ENCODE measurements at places on chromosomes 12 and 14.

DNA sequence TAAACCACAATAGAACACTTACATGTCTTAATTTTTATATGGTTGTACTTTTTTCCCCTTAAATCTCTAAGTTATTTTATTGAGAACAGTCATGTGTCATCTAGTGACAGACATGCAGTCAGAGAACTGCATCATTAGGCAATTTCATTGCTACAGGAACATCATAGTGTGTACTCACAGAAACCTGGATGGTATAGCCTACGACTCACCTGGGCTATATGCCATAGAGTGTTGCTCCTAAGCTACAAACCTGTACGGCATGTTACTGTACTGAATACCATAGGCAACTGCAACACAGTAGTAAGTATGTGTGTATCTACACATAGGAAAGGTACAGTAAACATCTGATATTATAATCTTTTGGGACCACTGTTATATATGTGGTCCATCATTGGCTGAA, 557.6 kb downstream of the PRKD1 start:
- DNase-seq, result no peak

- no peak for DNase-seq
These were observed 1018.7 kb downstream of the AACS start for GRCh38 chr12:126083926-126084325.

- no peak for DNase-seq
These were observed at the start of gene GDF3 for GRCh38 chr12:7695566-7696197. Gene GDF3 (minus strand): TSS chr12:7695775. CDS start chr12:7695728, 47 bp downstream.

- no peak for DNase-seq
These were observed 157.0 kb downstream of the ASCL1 start for GRCh38 chr12:103114296-103115055.

DNA sequence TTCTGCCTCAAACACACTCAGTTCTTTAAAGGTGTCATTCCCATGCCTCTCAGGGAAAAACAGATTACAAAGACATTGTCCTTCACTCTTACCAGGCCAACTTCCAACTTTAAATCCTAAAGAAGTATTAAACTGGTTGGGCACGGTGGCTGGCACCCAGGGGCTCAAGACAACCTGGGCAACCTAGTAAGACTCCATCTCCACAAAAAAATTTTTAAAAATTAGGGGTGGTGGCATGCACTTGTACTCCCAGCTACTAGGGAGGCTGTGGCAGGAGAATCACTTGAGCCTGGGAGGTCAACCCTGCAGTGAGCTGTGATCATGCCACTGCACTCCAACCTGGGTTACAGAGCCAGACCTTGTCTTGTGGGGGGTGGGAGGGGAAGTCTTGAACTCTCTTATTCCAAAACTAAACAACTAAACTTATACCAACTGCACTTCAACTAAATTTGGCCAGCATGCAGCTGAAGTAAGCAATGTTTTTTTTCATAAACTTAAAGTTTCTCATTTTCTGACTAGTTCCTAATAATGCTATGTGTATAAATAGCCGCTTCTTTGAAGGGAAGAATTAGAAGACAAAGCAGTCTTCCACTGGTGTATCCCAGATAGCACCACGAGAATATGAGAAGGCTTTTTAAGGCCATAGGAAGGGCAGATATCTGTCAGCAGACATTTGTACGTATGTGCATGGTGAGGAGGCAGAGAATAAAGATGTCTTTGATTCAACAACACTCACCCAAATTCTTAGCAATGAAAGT, 2.4 kb downstream of the SLC11A2 start:
- DNase-seq, result no peak

GRCh38 chr12:62659453-62660295, 193.0 kb downstream of the MON2 start:
- DNase-seq, result no peak

DNA sequence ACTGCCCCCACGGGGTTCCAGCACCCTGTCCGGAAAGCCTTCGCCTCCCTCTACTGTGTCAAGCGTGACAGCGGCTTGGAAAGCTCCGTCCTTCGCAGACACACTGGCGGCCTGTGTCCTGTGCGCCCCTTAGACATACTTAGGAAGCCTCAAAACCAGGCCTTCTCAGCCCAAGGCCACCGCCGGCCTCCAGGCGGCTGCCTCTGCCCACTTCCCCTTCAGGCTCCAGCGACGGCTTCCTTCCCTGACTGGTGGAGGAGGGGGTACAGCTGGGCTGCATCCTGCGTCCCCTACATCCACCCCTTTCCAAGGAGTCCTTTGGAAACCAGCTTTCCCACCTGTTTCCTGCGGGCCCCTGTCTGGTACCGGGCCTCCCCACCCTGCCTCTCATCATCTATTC, 2.5 kb upstream of the CACNA2D4 start:
- no peak for DNase-seq

GRCh38 chr14:94424371-94424770, 28.2 kb downstream of the SERPINA11 start:
- no peak for DNase-seq

DNA sequence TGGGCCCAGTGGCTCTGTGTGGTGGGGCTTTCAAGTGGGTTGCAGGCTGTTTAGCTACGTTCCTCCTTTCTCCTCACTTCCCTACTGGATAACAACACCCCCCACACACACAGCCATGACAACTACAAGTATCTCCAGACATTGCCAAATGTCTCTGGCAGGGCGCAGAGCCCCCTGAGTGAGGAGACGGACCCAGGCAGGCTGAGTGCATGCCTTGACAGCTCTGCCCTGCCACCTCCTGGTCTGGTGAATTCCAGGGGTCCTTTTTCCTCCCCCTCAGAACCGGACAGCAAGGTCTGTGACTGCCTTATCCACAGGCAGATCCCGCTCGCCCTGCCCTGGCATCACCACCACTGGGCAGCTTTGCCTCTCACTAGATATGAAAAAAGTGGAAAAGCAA, 276.5 kb downstream of the TMEM132C start:
- no peak for DNase-seq

DNA sequence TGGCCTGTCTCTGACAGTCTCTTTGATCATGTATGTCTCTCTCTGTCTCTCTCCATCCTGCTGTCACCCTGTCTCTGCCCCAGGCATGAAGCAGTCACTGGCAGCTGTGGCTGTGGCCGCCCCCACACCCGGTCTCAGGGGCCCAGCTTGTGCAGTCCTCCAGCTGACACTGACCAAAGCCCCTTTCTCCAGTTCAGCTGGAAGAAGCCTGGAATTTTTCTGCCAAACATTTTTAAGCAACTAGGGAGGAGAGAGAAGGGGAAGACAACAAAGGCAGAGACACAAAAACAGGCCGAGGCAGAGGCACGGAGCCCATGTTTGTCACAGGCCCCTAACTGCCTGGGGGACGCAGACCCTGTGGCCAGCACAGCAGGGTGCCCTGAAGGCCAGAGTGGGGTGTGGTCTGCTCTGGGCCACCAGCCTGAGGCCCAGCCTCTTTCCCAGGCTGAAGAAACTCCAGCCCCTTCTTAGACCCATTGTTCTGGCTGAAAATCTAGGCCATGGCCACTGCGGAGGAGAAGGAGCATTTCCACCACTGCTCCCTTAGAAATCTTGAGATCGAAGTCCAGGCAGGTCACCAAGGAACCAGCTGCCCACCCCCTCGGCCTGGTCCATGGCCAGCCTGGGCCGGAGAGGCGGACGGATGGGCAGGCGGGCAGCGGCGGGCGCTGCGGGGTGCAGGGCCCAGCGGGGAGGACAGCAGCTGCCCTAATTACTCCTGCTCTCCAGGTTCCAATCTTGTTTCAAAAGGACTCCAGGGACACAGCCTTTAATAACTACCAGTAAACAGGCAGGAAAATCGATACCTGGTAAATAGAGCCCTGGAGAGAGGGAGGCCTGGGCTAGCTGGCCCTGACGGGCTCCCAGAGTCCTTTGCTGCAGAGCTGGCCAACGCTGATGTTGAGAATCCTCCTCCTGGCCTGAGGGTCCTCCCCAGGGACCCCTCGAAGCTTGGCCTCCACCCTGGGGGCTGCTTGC, 14.9 kb downstream of the DTX1 start:
- DNase-seq, result no peak

DNA sequence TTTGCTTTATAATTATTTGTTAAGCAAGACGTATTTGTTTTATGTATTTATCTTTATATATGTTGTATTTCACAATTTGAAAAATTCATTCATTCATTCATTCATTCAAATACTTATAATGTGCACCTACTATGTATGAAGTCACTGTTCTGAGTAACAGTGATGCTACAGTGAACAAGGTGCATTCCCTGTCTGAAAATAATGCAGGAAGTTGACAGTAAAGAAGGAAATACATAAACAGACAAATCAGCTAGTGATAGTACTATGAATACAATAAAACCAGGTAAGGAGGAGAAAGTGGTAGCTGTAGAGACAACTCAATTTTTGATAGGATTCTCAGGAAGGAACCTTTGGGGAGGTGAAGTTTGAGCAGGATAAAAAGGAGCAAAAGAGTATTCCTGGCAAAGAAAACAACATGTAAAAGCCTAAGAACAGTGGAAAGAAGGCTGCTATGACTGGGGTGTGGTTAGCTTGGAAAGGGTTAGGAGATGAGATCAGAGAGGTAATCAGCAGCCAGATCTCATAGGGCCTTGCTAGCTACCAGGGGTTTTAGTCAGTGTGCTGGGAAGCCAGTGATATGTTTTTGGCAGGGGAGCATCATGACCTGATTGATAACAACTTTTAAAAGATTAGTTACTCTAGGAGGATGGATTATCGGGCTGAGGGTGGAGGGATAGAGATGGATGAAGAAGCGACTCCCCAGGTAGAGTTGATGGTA, 17.4 kb downstream of the BICDL1 start:
- no peak for DNase-seq

DNA sequence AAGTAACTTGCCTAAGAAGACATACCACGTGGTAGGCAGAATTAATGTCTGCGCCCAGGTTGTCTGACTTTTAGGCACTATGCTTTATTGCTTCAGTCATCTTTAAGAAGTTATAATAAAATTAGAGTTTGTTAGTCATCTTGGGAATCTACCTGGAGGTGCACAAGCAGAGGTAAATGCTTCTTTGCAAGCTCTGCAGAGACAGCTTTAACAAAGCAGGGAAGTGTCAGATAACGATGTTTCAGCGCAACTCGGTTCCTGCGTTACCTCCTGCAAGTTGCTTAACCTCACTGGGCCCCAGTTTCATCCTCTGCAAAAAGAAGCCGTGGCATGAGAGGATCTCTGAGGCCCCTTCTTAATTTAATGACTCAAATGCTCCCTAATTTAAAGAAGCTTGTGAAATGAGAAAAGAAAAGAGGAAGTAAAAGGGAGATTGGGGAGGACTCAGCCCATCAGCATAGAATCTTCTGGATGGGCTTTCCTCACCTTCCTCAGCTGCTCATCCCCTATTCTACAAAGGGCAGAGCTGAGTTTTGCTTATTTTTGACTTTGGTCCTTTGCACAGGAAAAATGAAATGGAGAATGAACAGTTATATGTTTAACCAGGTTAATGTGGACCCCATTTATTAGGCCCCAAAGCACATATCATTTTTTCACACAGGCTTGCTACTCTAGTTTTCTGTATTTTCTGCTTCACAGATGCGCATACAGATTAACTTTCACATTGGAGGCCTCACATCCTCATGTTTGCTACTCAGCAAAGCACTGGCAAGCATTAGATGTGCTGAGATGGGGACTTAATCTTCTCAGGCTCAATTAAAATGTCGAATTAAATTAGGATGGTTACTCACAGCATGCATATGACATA, 5.1 kb downstream of the ARHGDIB start:
- DNase-seq, result no peak

DNA sequence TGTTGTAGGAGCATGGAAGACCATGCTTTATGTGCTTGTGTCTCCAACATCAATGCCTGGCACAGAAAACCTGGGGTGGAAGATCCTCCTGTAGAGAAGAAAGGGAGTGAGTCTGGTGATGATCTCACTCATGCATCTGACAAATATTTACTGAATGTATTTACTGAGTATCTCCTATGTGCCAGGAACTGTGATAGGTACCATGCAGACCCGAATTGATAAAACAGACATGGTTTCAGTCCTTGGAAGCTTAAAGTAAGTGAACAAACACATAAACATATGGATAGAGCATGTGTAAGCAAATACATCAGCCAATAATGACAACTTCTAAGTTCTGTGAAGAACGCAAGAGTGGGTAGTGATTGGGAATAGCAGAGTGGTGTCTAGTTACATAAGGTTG, 117.0 kb upstream of the CCDC198 start:
- DNase-seq, result no peak

DNA sequence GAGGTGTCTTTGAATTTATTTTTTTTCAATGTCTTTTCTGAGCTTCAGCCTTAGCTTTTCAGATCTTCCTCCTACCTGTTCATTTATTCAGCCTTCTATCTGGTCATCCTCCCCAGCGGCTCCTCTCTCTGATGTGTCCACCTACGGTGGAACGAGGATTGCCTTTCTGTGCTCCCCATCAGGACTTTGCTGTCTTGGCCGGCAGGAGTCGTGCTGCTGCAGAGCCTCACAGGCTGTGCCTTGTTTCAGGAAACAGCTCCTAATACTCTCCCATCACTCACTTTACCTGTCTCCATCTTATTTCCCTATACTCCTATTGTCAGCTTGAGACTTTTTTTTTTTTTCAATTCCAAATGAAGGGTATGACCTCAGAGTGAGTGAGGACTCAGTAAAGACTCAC, 76.9 kb downstream of the KICS2 start:
- no peak for DNase-seq

DNA sequence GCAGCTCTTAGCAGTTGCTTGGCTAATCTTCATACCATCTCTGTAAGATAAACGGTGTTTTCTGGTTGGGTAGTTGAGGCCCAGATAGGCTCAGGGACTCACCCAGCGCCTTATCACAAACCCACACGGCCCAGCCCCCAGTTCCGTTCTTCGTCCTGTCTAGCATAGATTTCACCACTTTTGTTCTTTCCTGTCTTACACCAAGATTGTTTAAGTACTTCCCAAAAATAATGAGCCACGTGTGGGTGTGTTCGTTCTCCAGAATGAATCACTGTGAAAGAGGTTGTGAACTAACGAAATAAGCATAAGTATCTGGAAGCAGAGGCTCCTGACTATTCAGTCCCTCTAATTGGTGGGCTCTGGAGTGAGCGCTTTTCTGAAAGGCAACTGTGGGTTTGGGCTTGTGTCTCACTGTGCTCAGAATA, 21.4 kb downstream of the ACVR1B start:
- DNase-seq, result no peak

- DNase-seq, result no peak
These were observed 25.7 kb downstream of the PMCH start for GRCh38 chr12:102171951-102172350.

- no peak for DNase-seq
These were observed 101.5 kb downstream of the RPAP3 start for GRCh38 chr12:47604221-47604873.

DNA sequence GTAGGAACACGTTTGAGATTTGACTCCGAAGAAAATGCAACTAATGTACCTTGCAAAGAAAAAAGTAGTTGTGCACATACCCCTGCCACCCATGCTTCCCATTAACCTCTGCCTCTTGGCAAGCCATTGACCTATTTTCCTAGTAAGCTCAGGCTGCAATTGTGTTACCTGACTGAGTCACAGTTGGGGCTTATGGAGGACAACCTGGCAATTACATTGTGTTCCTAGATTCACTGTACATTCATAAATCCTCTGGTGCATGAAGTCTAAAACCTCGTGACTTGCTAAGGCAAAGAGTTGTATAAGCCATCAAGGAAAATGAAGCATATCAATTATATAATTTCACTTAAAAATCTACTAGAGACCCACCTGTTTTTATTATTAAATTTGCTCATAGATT, 62.0 kb upstream of the DUSP6 start:
- DNase-seq, result no peak

- DNase-seq, result no peak
These were observed 3.6 kb upstream of the KRT72 start for GRCh38 chr12:52604859-52605258.
